ENCODE measurements at places on chromosomes 7 and 10.
A peak's percentile ranks its signal among the peaks of the same experiment; 100 is the strongest.

GRCh38 chr7:50687096-50687495, 95.6 kb downstream of the GRB10 start:
- no peak for DNase-seq

GRCh38 chr7:75631711-75632110, 107.0 kb downstream of the HIP1 start:
- no peak for DNase-seq

GRCh38 chr7:91468256-91468655, 204.0 kb downstream of the FZD1 start:
- no peak for DNase-seq

DNA sequence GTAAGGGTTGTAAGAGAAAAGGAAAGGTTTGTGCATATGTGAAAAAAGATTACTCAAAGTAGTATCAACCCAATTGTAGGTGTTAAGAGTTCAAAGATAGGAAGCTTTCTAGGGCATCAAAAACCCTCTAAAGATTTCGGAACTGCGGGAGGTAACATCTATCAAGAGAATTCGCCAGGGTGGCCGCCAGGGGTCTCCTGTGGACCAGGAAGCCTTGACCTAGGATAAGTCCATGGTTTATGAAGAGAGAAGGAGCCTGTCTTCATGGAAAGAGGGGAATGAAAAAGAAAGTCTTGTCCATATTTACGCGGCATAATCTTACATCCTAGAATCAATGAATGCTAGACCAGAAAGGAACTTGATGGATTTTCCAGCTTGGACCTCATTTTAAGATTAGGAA, 140.7 kb upstream of the CALCR start:
- no peak for DNase-seq

- DNase-seq, result peak; percentile 54
Measured at GRCh38 chr7:20064974-20065862, 152.0 kb downstream of the MACC1 start.

GRCh38 chr7:138025215-138026186, 23.6 kb upstream of the CREB3L2 start:
- DNase-seq, result no peak

DNA sequence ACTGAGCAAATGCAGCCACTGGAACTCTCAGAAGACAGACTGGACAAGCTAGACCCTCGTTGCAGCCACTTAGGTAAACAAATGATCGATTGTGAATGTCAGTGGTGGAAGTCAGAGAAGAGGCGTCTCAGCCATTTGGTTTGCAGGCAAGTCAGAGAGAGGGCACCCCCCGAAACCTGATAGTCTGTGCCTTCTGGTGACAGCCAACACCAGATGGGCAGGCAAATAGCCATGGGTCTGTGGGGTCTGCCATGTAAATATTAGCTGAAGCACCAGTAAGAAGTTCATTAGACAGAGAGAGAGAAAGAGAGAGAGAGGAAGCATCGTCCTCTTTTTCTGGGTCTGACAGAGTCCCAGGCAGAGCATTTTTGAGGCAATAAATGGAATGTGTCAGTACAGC, 5.4 kb downstream of the PPP1R17 start:
- no peak for DNase-seq

DNA sequence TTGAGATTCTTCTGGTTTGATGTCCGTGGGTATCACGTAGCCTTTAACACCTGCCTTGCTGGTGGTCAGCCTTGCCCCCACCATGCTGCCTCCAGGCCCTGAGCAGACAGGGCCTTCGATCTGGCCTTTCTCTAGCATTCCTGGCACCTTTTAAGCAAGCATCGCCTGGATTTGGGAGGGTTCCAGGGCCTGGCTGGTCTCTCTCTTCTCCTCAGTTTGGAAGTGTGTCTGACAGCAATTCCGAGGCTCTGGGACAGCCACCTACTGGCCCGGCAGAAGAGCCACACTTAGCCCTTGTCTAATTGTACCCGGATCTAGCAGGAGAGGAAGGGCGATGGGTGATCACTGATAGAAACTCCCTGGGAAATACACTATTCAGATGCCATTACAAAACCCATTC, 441.3 kb upstream of the MKI67 start:
- no peak for DNase-seq

DNA sequence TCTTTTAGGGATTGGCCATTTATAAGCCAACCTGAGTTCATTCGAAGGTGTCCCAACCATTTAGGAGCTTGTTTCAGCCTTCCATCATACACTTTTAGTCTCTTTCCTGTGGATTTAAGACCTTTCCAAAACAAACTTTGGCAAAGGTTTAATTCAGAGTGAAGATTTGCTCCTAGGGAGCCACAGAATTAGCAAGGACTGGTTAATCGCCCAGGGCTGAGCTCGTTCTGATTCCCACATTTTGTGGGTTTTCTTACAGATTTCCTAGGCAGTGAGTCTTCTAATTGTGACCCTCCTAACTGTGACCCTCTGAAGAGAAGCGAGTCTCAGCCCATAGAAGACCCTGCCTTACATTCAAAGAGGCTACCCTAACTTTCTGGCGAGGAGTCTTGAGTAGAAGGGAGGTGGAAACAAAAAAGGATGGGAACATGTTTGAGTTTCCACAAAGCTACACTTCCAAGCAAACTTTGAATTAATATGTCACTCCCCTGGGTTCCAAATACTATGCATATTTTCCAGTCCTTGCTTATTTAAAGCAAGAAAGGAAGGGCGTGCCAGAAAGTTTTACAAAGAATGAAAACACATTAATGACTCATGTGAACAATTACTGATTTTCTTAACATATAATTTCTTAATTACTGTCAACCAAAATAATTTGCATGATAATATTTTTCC, 118.3 kb downstream of the ARID5B start:
- DNase-seq, result no peak

GRCh38 chr10:34716958-34717357, 98.1 kb downstream of the PARD3 start:
- DNase-seq, result no peak

DNA sequence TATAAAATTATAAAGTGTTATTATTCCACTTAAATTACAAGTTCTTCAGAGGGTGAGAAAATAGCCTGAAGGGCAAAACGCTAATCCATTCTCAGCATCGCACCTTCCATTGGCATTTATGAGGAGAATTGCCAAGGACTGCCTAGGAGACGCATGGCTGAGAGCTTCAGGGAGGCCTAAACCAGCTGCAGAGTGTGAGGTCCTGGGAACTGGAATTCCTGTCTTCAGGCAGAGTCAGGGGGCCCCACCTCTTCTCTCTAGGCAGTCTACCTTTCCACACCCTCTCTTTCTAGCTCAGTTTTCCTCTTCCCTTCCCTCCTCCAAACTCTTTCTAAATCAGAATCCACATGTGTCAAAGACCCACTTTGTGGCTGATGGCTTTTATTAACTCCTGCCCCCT, 35.3 kb downstream of the LRRC72 start:
- DNase-seq, result no peak

DNA sequence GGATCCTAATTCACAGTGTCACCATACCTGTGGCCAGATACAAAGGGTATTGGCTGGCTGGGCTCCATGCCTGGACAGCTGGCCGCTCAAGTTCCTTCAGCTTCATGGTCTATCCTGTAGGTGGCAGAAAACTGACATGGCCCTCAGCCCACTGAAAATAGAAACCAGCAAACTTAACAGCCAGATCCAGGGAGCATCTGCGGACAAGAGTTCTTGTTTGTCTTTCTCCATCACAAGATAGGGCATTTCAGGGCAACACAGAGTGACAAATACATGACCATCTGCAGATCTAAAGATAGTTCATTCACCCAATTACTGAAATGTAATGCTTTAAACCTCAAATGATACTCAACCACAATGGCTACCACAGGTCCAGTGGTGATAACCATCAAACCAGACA, 2.8 kb downstream of the SEC31B start:
- no peak for DNase-seq

DNA sequence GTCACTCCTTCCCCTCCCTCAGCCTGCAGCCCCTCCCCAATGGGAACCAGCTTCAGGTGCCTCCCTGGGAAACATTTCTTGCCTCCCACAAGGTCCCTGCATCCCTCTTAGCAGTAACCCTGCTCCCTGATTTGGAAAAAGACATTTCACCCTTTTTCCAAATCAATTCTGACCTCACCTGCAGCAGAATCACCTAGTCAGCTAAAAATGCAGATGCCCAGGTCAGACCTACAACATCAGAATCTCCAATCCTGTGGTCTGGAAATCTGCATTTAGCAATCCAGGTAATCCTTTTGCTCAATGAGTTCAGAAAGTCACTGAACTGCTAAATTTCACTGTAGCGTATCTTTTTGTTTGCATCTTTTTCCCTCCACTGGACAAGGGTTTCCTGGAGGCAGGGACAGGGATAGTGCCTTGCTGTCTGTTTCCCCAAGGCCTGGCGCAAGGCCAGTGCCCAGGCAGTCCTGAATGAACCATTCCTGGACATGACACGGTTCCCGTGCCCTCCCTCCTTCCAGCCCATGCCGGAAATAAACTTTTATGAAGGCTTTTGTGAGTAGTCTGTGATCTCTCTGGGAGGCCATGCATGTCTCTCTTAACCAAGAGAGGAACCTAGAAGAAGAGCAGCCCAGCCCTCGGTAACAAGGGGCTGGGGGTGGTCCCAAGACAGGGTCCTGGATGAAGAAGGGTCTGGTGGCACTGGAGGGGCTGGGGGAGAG, 44.0 kb downstream of the COL13A1 start:
- DNase-seq, result no peak

DNA sequence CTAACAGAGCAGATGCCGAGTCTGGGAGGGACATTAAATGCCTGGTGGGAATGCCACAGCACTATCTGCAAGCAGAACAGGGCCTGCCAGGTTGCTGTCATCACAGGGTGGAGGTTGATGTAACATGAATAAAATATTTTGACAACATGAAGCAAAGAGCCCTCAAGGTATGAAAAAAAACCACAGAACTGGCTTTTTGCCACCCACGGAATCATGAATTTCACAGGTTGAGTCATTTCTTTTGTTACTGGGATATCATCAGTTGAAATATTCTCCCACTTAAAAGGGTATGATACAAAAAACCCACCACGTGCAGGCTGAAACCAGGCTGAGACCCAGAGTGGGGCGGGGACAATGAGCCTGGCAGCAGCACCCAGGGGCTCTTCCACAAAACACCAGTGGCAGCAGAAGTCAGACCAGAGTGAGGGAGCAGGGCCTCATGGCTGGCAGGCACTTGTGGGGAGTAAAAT, 220.1 kb downstream of the TNS3 start:
- DNase-seq, result peak; percentile 41

GRCh38 chr7:49623943-49624342, 149.5 kb upstream of the VWC2 start:
- DNase-seq, result no peak

DNA sequence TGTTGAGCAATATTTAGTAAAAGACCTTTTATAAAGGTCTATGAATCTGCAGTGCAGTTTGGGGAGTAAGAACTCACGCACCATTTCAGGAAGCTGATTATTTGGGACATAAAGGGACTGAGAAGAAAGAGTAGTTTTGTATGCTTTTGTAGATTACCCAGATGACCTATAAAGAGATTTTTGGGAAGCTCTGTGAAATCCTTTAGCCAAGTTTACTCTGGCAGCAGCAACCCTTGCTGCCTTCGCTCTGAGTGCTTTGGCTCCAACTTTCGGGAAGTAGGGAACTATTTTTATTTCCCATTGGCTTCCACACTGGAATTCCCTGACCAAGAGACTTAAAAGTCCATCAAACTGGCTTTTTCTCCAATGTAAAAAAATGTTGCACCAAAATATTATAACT, 1110.1 kb upstream of the PHF14 start:
- DNase-seq, result no peak

GRCh38 chr10:71225291-71226058, 13.1 kb downstream of the UNC5B start:
- no peak for DNase-seq

DNA sequence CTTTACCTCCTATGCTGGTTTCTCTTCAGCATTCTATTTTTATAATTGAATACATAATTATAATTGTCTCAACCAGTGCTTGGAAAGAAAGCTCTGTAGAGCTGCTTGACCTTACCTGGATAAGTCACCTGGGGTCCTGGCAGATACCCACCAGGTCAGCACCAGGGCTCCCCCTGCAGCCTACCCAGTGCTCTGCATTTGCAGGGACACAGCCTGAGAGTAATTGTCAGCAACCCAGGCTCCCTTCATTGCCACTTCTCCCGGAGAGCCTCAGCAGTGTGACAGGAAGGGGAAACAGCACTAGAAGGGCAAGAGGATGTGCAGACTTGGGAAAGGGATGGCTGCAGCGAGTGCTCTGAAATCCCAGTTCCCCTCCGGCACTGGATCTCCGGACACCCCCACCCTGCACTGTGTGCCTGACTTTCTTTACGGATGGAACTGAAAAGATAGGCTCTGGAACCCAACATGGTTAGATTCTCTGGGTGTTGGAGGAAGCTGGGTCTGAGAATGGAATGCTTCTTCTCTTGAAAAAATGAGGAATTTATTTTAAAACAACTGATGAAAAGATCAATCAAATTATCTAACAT, 11.4 kb upstream of the PAX4 start:
- no peak for DNase-seq

DNA sequence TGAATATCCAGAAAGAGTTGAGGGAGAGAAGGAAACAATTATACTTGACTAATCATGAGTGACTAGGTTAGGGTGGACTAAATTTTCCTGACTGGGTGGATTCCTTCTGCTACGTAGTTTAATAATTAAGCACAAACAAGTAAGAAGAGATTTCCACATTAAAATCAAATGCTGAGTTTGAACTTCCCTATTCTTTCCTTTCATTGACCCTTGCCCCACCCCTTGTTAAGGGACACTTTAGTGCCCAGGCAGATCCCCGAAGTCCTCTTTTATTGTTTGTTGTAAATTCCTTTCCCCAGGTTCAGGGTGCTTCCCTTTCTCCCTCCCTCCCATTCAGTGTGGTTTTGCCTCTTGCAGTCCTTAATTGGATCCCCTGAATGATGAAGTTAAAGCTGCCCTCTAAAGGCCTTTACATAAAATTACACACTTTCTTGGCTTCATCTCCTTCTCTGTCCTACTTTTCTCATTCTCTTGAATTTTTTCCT, 8.8 kb upstream of the SPAM1 start:
- no peak for DNase-seq

GRCh38 chr7:101330011-101330484, 8.4 kb upstream of the IFT22 start:
- no peak for DNase-seq

GRCh38 chr7:34902182-34902581, 135.1 kb downstream of the DPY19L1 start:
- DNase-seq, result no peak

GRCh38 chr7:102312317-102312716, 25.6 kb downstream of the SH2B2 start:
- DNase-seq, result no peak

GRCh38 chr7:12524794-12525386, 45.6 kb upstream of the SCIN start:
- peak; percentile 10 for DNase-seq

GRCh38 chr10:114970515-114970914, 32.5 kb downstream of the TRUB1 start:
- no peak for DNase-seq

GRCh38 chr7:3027005-3027845, 16.4 kb downstream of the CARD11 start:
- DNase-seq, result no peak

DNA sequence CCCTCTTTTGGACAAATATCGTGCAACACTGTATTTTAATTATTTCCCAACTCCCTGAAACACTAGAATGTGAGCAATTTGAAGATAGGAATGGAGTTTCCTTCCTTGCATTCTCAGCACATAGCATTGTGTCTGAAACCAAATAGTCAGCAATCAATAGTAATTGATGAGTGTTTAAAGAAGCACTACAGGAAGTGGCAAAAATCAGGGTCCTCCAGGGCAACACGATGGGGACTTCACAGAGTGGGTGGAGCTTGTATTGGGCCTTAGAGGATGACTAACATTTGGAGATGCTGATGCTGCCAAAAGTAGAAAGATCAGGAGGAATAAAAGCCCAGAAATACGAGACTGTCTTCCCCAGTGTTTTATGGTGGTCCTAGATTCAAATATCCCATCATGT, 94.9 kb downstream of the NPSR1 start:
- no peak for DNase-seq

Data from AG04449 (cell line).